Hematopoietic multipotent progenitor cell treated with erythropoietin and hydrocortisone succinate and interleukin-3 and kit ligand, for 17 days (in vitro differentiated cells): ENCODE measurements at places on chromosomes 13 and 19.
A peak's percentile ranks its signal among the peaks of the same experiment; 100 is the strongest.

DNA sequence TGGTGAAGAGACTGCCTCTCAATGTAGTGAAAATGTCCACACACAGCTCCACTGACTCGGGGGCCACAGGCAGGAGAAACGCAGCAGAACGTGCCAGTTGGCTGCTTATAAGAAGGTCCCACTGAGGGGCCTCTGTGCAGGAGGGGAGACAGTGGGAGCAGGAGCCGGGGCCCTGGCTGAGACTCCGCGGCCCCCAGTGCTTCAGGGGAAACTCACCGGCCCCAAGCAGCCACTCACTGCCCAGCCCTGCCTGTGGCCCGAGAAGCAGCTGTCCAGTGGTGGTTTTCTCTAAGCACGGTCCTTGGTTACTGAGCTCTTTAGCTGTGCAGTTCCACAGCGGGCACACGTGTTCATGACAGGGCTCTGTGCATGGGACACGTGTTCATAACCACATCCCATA, 91.9 kb upstream of the MCF2L start:
- DNase-seq: no peak

GRCh38 chr19:41876847-41877832, at the start of gene CD79A:
Gene CD79A (plus strand): TSS chr19:41877279. CDS start chr19:41877305, 26 bp downstream.
- DNase-seq: no peak

DNA sequence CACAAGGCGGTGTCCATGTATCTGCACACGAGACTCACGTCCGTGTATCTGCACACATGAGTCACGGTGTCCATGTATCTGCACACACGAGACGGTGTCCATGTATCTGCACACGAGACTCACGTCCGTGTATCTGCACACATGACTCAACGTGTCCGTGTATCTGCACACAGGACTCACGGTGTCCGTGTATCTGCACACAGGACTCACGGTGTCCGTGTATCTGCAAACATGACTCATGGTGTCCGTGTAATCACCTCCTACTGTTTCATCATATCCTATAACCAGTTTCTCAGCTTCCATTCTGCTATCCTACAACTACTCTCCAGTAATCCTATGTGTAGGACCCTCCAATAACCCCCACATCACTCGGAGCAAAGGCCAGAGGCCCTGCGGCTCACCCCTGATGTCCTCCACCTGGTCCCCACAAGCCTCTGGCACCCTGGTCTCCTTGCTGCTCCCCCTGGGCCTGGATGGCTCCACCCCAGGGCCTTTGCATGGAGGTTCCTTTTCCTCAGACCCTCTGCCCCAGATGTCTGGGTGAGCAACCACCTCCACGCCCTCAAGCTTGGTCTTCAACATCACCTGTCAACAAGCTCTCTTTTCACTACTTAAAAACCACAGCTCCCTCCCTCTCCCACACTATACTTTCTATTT, 2.5 kb upstream of the TMEM255B start:
- no peak for DNase-seq

DNA sequence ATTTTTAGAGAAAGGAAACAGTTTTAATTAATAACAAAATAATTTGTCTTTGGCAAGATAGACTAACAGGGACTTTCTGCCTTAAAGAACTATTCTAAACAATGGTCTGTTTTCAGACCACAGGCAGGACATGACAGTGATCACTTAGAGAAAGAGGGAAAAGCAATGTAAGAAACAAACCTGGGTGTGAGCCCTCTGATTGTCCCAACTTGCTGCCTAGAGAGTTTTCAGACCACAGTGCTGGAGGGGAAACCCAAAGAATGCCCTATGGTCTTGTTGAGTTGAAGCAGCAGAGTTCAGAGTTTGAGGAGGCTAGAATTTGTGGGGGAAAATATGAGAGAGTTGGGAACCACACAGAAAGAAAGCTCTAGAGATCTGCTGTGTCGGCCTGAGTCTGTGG, 38.1 kb downstream of the DGKH start:
- no peak for DNase-seq

- DNase-seq: no peak
Measured at GRCh38 chr19:11921852-11922495, 2.9 kb upstream of the ZNF700 start.

- DNase-seq: no peak
Measured at GRCh38 chr13:54627646-54628372, 1599.2 kb downstream of the OLFM4 start.

- DNase-seq: peak; percentile 83
Measured at GRCh38 chr19:1266916-1267476, 2.1 kb upstream of the CIRBP start.

DNA sequence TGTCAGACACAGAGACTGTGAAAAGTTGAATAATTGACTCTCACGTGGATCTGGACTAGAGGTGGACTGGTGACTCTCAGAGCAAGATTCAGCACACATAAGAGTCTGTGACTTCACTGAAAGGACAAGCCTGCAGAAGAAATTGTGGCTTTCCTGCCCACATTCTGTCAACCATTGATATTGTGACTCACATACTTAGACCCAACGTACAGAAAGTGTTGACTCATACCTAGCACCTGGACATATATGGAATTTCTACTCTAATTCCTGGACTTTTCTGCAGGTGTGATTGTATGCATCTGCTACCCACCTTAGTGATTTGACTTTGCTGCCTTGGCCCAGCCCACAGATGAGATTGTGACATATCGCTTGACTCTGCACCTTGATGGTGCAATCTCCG, 15.6 kb upstream of the ZNF730 start:
- no peak for DNase-seq

DNA sequence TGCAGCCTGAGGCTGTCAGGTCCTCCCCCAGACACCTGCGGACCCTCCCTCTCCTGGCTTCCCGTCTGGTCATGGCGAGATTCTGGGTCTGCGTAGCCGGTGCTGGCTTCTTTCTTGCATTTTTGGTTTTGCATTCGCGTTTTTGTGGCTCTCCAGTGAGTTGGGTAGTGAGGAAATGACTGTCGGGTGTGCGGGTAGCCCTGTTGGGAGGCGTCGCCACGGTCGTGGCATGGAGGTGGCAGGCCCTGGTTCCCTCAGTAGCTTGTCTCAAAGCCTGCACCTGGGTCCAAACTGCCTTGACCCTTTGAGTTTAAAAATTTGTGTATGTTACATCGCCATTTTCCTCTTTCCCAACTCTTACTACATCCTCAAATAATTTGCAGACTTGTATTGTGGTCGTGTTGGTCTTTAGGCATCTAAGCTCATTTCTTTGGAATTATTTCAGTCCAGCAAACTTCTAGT, 344 bp downstream of the NHLRC3 start:
- DNase-seq: peak; percentile 24

- no peak for DNase-seq
Measured at GRCh38 chr13:74024314-74024713, 109.9 kb downstream of the KLF12 start.

- DNase-seq: no peak
Measured at GRCh38 chr13:37701306-37701705, 102.7 kb upstream of the POSTN start.

GRCh38 chr19:46860846-46861690, at the start of gene ARHGAP35:
Gene ARHGAP35 (plus strand): TSS chr19:46860997. CDS start chr19:46918676, 57,679 bp downstream.
- DNase-seq: no peak

GRCh38 chr13:50955798-50956197, 46.2 kb downstream of the RNASEH2B start:
- no peak for DNase-seq

- DNase-seq: no peak
Measured at GRCh38 chr13:69291292-69291906, 816.2 kb upstream of the ATXN8OS start.

DNA sequence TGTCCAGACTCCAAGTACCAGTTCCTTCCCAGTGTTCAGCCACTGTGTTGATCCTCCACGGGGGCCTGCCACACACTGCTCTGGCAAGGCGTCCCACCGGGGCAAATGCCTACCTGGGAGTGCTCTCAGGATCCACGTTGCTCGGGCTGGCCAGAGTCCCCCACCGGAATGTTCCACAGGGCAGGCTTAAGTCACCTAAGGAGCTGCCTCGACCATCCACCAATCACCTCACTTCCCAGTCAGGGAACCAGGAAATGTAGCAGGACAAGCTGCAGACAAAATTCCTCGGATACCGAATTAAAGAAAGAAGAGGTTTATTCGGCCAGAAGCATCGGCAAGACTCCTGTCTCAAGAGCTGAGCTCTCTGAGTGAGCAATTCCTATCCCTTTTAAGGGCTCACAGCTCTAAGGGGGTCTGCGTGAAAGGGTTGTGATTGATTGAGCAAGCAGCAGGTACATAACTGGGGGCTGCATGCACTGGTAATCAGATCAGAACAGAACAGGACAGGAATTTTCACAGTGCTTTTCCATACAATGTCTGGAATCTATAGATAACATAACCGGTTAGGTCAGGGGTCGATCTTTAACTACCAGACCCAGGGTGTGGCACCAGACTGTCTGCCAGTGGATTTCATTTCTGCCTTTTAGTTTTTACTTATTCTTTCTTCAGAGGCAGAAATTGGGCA, 56.9 kb upstream of the EDNRB start:
- no peak for DNase-seq

DNA sequence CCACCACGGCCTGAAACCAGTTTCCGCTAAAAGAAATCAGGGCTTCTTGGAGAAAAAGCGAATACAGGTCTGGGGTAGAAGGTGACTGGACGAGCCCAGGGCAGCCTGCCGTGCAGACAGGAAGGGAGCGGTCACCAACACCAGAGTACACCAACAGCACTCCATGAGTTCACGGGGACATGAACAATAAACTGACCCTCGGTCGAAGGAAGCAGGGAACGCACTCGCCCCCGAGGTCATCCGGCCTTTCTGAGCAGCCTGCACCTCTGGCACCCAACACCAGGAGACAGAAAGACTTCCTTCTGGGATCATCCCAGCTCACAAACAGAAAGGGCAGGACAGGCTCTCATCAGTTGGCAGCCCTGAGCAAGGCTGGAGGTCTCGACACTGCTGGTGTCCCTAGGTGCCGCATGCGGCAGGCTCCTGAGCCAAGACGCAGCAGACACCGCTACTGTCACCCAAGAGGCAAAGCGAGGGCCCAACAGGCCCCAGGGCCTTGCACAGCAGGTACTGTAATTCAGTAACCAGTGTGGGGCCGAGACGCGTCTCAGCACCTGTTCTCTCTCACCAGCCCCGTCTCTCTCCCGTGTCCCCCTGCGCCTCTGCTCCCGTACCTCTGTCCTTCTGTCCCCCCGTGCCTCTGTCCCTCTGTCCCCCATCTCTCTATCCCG, 18.0 kb downstream of the DCUN1D2 start:
- DNase-seq: no peak

GRCh38 chr19:46660008-46660517, 919 bp downstream of the DACT3 start:
- DNase-seq: peak; percentile 6

DNA sequence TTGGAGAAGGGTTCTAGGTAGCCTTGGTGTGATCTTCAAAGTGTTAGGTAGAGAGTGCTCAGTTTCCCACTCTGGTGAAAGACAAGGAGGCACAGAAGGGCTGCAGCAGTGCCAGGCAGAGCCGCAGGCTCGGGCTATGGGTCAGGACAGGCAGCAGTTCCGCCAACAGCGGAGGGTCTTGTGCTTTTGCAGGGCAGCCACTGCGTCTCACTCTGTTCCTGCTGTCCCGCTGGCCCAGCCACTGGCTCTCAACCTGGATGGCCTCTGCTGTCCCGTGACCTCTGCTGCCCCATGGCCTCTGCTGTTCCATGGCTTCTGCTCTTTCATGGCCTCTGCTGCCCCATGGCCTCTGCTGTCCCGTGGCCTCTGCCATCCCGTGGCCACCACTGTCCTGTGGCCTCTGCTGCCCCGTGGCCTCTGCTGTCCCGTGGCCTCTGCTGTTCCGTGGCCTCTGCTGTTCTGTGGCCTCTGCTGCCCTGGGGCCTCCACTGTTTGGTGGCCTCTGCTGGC, 175.7 kb downstream of the URI1 start:
- no peak for DNase-seq

- DNase-seq: no peak
Measured at GRCh38 chr13:28002886-28003698, 14.6 kb upstream of the URAD start.
